Naive thymus-derived CD4-positive, alpha-beta T cell (primary cell): ENCODE measurements at places on chromosomes 5 and 9. TPM values are rescaled to one million over a fixed set of nuclear protein-coding genes. Genes with fewer than 3 reads are reported as not detected.

DNA sequence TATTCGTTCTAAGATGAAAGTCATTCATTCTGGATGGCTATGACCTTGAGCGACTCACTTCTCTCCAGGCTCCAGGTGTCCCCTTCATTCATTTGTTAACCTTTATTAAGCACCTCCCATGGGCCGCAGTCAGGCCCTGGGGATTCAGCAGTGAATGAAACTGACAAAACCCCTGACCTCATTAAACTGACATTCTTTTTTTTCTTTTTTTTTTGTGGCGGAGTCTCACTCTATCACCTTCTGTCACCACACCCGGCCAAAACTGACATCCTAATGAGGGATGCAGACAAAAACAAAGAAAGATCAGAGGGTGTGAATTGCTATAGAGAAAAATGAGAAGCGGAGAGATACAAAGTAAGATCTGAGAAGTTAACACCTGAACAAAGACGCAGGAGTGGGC, 16.5 kb upstream of the ODF2 start:
- DNase-seq: no peak

The MSX2 gene
- total RNA-seq: not detected

DNA sequence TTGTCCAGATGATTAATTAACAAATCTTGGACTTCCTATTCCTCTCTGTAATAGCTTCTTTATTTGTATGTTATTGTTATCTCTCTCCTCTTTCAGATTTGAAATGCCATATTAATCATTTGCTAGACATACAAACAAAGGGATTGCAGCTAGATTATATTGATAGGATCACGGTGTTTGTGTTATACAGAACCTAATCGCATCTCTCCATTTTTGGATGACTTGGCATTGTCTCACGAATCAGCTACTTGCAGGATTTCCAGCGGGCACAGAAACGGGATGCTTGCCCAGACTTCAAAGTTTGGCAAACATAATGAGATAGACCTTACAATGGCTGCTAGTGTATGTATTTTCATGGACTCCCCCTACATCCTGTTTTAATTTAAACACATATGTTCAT, 368.1 kb downstream of the TLE4 start:
- DNase-seq: no peak

The SLCO6A1 gene
- not detected in 2 replicates for total RNA-seq

DNA sequence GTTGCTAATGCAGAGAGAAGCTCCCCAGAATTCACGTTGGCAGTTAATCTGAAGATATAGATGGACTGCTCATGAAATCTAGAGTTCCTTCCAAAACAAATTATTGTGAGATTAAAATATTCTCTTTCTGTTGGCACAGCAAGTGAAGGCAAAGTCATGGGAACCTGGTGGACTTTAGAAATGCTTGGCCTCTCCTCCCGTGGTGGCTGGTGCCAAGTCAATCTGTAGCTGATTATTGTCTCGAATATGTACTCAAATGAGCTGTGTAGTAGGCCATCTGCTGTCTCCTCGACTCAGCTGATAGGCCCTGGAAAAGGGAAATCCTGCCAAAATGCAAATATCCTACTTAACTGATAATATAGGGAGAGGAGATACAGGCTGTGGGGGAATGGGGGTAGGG, 69.3 kb downstream of the DAPK1 start:
- DNase-seq: no peak

GRCh38 chr9:26971721-26972120, 15.5 kb downstream of the IFT74 start:
- no peak for DNase-seq

DNA sequence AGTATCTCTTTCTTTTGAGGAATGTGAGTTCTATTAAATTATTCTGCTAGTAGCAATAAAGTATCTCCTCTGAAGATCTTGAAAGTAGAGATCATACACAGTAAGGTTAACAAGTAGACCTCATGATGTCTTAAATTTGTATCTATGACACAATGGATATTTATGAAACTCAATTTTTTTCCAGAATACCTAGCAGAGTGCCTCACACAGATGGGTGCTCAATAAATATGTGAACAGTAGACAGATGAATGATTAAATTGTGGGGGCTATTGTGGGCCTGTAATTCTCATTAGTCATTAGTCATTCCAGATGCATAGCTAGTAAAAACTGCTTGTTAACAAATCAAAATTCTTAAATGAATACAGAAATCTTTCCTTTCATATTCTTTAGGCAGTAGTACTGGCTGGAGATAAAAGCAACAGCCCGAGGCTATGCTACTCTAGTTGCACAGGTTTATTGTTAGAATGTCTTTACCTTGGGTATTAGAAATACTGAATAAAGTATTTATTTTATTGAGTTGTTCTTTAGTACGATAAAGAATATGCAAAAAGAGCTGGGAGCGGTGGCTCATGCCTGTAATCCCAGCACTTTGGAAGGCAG, 22.0 kb downstream of the CHD1 start:
- DNase-seq: no peak

GRCh38 chr9:123322273-123323195, 33.5 kb upstream of the CRB2 start:
- DNase-seq: peak; percentile 81

The GABRA6 gene
- not detected for total RNA-seq

The ORM2 gene
- not detected in 2 replicates for total RNA-seq

GRCh38 chr9:4138180-4138579, 161.7 kb downstream of the GLIS3 start:
- no peak for DNase-seq
